ENCODE measurements at places on chromosomes 12 and 14.

DNA sequence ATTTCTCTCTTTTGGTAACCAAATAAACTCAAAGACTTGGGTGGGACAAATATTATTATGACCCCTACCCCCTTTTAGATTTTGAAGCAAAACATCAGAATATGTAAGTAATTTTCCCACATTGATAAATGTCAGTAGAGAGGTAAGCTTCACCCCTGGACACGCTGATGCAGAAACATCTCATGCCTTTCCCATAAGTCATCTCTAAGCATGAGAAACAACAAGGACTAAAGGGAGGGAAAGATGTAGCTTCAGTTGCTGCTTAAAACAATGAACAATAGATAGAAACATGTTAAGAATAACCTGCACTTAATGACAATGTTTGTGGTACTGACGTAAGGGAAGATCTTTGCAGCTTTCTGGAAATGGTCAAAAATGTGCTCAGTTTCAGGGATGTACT, 56.3 kb upstream of the SLC8A3 start:
- DNase-seq = no peak

DNA sequence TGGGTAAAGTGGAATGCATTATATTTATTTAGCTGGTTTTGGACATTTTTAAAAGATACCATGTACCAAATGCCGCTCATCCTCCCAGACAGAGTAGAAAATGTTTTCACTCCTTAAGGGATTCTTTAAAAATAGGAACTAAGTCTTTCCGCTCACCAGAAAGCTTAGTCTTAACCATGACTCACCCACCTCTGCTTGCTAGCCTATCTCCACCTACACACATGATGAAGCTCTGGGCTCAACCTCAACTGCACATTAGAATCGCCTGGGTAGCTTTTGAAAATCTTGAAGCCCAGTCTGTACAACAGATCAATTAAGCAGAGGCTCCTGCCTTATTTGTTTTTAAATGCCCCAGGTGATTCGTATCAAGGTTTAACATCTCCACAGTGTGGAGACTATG, 260.5 kb downstream of the NEDD1 start:
- no peak for DNase-seq

DNA sequence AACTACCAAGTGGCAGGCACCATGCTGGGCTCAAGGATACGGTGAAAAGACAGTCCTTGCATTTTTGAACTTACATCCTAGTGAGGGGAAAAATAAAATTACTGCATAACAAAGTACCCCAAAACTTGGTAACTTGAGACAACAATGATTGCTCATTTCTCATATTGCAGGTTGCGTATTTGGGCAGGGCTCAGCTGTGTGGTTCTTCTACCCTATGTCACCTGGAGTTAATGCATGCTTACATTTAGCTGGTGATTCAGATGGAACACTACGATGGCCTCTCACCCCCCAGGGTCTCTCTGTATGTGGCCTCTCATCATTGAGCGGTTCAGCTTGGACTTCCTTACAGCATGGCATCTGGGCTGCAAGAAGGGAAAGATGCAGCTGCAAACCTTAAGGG, 60.7 kb upstream of the RBM19 start:
- no peak for DNase-seq

DNA sequence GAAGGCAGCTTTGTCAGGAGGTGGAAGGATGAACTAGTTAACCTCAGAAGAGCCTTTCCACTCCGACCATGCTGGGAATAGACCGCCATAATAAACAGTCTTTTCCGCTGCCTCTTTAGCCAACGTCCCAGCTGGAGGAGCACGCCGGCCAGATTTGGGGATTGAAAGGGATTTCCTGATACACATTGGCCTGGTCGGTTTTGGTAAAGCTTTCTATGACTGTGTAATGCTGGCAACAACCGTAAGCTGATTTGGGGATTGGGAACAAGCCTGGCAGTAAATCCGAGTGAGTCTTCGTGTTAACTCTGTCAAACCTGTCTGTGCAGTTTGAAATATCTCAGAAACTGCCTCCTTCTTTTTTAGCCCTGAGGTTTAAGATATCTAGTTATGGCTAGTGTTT, 87.0 kb downstream of the DAD1 start:
- no peak for DNase-seq

- DNase-seq = no peak
Measured at GRCh38 chr12:6250343-6250742, 50.1 kb downstream of the CD9 start.

GRCh38 chr14:64605926-64606685, 56.3 kb downstream of the PPP1R36 start:
- no peak for DNase-seq

GRCh38 chr14:102390064-102390855, 27.5 kb downstream of the TECPR2 start:
- DNase-seq = no peak

GRCh38 chr14:102279282-102279681, 25.7 kb downstream of the MOK start:
- no peak for DNase-seq

- DNase-seq = no peak
Measured at GRCh38 chr12:15597125-15597830, 191.9 kb downstream of the EPS8 start.

GRCh38 chr12:50099302-50100008, 4.4 kb upstream of the GPD1 start:
- no peak for DNase-seq

- DNase-seq = no peak
Measured at GRCh38 chr14:35814371-35815005, 5.4 kb upstream of the RALGAPA1 start.

GRCh38 chr12:65362234-65363031, 84.0 kb downstream of the MSRB3 start:
- DNase-seq = no peak

DNA sequence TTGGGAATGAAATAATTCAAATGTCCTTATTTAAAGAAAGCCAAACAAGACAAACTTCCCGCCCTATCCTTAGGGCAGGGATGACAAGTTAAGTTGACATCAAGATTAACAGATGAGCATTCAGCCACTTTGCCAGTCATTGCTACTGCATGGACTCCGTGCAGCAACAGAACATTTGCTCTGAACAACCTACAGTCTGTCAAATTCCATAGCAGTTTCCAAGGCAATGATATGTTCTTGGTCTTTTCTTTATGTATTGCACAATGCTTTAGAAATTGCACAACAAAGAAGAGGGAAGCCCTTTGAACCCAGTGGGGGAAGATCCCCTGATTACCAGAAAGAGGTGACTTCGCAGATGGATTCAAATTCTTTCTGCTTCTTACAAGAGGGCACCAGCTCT, 269.8 kb downstream of the BCAT1 start:
- DNase-seq = no peak

DNA sequence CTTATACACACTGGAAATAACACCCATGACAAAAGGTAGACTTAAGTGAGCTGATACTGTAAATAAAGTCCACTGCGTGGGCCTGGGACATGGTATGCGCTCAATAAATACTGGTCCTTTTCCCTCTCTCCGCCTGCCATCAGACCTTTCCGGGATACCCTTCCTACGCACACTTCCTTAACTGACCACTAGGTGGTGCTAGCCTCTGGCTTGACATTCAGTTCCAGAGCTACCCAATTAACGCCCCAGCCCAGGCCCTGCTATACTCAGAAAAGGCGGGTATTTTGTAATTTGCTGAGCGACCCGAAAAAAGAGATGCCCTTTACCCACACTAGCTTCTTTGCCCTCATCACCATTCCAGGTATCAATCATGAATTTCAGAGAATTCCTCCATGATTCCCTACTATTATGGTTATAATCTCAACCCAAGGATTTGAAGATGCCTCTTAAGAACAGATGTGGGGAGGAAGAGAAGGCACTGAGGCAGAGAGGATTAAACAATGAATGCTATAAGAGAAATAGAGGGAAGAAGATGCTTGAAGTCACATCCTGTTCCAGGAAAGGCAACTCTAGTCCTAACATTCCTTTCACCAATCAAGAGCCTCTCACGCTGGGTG, 3.9 kb upstream of the LRP1 start:
- peak; percentile 83 for DNase-seq

GRCh38 chr14:51006781-51007211, 62.5 kb upstream of the PYGL start:
- DNase-seq = no peak

DNA sequence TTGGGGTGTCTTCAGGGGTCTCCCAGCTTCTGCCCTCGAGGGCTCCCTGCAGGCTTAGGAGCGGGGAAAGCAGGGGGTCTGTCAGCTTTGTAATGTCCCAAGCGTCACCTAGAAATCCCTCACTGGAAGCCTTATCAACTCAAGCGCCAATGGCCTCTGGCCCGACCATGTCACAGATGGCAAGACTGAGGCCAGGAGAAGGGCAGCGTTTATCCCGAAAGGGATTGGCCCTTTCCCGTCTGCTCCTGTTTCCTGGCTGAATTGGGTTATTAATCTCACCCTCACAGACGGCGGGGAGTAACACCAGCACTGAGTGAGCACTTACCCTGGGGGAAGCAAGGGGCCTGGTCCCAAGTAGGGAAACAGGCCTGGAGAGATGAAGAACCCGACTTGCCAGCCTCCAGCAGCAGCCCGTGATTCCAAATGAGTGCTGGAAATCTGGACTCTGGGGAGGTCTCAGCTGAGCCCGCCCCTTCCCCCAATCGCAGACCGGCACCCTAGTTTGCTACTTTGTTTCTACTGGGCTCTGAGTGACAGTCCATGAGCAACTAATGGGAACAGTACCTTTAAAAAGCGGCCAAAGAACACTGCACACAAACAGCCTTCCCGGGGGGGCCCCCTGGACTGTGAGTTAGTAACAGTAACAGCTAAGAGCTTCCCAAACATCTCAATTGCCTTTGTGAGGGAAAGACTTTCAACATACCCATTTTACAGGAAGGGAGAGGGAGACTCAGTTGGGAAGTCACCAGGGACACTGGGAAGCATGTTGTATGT, 2.1 kb upstream of the NCOR2 start:
- DNase-seq = no peak

GRCh38 chr12:123614531-123614930, 12.6 kb downstream of the DDX55 start:
- no peak for DNase-seq

DNA sequence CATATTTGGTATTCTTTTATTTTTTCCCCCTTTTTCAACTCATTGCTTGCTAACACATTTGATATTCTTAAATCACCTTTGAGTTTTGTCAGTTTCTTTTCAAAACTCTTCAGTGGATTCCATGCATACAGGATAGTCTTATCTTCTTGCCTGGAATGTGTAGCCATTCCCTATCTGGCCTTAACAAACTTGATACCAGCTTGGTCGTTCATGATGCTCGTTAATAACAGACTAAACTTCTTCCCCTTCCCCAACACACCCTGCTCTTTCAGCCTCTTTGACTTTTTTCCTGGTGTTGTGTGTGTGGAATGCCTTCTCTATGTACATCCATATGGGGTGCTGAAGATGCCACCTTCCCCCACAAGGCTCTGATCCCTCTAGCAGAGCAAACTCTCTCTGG, 17.7 kb upstream of the CALM1 start:
- no peak for DNase-seq

- no peak for DNase-seq
Measured at GRCh38 chr12:80356097-80356496, 87.9 kb upstream of the PTPRQ start.

DNA sequence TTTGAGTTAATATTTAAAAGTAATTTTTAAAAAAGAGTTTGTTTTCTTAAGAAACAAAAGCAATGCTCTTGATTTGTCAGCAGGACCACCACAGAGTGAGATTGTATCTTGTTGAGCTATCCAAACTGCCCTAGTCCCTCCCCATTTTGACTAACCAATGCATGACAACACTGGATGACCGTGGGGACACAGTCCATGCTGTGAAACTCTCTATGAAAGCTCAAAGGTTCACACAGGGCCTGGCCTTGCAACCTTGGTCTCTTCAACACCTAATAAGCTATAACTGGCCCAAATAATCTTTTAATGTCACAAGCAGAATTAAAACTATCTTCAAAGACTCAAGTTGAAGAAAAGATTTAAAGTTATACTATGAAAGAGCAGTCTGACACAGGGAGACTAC, 13.5 kb downstream of the ETFRF1 start:
- no peak for DNase-seq

DNA sequence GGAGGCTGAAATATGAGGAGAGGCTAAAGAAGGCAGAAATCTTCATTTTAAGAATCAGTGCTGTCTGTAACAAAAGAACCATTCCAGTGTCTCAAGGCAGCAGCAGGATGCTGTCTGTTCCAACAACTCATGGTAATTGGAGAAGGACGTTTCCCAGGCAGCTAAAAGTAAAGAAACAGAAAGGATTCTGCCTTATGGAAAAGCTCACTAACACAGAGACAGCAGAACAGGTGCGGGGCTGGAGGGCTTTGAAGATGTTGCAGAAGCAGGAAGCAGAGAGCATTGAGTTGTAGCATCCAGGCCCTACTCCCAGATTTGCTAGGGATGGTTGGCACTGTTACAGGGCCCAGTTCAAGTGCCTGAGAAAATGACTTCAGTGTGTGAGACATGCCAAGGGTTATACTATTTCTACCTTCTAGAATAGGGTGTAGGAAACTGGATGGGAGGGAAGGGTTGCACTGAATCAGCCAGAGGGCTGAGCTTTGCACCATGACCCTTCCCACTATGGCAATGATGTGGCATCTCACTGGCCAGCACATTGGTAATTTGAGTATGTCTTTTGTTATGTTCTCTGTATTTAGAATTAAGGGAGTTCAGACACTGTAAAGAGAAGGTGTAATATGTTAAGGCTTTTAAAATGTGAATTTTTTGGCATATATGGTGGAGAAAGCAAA, 160.0 kb upstream of the FBXO33 start:
- no peak for DNase-seq

Measured in vagina (tissue), 2 donors.